ENCODE measurements at places on chromosomes 13 and 19. TPM values are rescaled to one million over a fixed set of nuclear protein-coding genes. Genes with fewer than 3 reads are reported as not detected.

GRCh38 chr19:30791088-30791487, 418.9 kb downstream of the ZNF536 start:
- DNase-seq, result no peak

DNA sequence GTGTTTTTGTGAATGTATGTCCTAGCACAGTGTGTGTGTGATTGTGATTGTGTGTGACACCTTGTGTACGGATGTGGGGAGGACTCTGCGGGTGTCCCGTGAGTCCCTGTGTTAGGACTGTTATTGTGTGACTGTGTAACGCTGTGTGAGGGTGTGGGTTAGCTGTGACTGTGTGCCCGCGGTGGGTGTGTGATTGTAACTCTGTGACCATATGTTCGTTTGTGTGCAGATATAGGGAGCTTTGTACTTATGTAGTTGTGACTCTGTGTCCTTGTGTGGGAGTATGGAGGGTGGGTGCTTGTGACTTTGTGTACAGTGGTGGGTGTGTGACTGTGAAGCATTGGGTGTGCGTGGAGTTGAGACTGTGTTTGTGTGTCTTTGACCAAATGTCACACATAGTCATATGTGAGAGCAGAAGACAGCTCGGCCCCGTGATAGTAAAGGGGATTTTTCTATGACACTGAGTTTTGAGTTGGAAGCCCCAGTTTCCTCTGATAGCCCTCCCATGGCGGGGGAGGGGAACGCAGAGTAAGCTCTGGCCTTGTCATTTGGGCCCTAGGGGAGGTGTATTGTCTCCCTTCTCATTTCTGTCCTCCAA, 949 bp upstream of the ZNF260 start:
- DNase-seq, result no peak

DNA sequence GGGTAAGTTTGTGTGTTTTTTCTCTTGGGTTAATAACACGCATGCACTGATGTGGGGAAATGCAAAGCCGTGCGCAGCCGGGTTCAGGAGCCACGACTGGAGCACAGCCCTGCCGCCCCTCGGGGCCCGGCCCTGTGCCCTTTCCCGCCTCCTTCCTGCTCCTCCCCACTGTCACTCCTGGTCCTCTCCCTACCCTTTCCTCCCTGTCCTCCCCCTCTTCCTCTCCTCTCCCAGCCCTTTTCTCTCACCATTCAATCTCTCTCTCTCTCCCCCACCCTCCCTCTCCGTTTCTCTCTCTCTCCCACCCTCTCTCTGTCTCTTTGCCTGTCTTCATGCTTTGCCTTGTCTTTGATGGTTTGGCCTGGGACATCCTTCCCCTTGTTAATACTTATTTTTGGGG, 27.2 kb downstream of the PLEKHJ1 start:
- no peak for DNase-seq

GRCh38 chr13:40251343-40252032, 415.0 kb downstream of the FOXO1 start:
- DNase-seq, result peak; percentile 38

DNA sequence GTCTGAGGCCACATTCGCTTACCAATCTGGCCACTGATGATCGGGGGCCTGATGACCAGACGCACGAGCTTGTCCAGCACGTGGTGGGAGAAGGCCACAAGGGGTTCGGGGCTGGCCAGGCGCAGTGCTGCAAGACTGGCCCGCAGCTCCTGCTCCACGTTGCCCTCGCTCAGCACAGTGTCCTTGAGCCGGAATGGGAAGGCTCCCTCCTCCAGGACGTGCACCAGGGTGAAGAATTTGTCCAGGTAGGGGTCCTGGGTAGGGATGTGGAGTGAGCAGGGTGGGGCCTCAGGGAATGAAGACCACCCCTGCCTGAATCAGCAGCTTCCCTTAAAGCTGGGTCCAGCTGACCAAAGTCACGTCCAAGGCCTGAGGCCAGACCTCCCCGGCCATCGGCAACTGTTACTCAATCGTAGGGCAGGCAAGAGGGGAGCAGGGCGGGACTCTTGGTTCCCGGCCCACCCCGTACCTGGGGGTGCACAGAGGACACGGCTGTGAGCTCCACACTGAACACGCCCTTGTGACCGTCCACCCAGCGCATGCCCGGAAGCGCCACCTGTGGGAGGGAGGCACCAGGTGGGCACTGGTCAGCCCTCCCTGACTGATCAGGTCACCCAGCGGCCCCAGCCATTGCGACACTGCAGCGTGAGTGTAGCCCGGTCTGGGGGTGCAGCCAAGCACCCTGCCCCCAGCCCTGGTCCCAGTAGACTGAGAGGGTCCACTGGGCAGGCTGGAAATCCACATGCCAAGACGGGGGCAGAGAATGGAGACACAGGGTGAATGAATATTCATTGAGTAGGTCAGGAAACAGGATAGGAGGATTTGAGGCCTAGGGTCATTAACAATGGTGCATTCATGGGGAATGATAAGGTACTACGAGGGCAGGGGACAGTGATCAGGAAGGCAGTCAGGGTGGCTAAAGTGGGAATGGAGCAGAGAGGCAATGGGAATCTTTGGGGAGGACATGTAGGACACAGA, 2.8 kb upstream of the ANGPTL8 start:
- no peak for DNase-seq

GRCh38 chr19:13057147-13057572, 45.5 kb downstream of the LYL1 start:
- DNase-seq, result no peak

DNA sequence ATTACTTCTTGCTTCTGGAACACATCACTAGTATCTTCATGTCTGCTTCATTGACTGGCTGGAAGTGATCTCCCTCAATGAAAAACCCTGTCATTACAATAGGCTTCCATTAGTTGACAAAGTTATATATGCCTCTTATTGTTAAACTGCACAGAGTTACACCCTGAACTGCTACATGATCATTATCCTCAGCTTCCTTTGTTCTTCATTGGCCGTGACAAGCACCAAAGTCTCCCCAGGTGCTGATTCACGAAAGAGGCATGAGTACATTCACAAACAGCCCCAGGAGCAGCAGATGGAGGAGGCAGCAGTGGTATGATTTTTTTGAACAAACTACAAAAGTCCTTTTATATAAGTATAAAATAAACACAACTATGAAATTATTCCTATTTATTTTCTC, 51.4 kb downstream of the VWA8 start:
- no peak for DNase-seq

DNA sequence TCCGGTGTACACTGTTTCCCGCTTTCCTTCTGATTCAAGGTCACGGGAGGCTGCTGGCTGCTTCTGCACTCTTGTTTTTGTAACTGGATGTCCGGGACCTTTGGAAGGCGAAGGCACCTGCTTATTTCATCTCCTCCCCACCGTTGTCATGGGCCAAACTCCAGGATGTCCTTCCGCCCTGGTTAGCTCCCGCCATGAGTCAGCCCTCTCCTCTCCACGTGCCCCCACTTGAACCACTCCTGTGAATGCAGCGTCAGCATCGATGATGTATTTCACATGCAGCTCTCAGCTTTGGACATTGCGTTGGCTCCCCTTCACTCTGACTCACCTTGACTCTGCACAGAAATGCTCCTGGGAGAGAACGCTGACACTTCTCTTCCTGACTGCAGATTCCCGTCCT, 5.5 kb upstream of the GALP start:
- DNase-seq, result peak; percentile 16

DNA sequence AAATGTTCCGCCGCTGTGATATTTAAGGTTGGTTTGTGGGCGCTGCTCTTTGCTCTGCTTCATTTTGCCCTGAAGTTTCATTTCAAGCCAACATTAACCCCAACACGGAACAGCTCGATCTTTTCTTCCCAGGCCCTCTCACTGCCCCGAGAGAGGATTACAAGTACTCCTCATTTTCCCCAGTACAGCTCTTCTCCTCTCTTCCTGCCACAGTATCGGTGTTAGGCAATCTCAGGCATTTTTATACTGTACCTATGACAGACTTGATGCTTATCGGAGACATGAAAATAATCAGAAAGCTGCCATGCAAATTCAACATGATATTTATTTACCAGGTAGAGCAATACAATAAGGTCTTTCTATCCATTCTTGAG, 1.3 kb upstream of the EDNRB start:
- no peak for DNase-seq

DNA sequence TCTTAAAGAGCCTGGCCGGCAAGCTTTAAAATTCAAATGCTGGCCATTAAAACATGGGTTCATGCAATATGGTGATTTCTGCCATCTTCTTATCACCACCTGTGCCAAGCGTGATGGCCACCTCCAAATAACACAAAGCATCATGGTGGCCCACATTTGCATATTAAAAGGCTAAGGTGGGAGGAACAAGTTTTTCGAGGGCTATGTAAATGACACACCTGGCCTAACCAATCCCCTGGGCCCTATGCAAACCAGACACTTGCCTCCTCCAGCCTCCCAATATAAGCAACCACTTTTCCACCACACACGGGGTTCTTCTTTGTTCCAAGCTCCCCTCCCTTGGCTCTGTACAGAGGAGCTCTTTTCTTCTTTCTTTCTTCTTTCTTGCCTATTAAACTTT, 14.4 kb downstream of the LILRB4 start:
- no peak for DNase-seq

DNA sequence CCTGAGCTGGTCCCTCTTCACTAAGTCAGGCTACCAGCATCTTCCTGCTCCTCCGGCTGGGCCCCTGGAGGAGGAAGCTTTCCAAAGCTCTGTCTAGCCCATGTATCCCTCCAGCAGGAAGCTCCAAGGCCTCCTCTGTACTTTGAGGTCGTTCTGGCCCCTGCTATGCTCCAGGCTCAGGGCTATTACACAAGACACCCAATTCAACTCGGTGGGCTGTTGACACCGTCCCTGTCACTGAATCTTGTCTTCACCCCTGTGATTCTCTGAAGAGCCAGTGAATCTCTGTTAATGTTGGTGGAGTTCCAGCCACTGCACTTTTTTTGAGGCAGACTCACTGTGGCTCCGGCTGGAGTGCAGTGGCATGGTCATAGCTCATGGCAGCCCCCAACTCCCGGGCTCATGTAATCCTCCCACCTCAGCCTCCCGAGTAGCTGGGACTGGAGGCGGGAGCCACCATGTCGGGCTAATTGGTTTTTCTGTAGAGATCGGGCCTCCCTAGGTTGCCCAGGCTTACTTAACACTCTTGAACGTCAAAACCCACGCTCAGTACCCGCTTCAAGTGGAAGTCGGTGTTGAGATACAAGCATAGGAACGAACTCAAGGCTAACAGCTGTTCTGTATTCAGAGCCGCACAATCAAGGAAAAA, 512 bp upstream of the REX1BD start:
- DNase-seq, result no peak

DNA sequence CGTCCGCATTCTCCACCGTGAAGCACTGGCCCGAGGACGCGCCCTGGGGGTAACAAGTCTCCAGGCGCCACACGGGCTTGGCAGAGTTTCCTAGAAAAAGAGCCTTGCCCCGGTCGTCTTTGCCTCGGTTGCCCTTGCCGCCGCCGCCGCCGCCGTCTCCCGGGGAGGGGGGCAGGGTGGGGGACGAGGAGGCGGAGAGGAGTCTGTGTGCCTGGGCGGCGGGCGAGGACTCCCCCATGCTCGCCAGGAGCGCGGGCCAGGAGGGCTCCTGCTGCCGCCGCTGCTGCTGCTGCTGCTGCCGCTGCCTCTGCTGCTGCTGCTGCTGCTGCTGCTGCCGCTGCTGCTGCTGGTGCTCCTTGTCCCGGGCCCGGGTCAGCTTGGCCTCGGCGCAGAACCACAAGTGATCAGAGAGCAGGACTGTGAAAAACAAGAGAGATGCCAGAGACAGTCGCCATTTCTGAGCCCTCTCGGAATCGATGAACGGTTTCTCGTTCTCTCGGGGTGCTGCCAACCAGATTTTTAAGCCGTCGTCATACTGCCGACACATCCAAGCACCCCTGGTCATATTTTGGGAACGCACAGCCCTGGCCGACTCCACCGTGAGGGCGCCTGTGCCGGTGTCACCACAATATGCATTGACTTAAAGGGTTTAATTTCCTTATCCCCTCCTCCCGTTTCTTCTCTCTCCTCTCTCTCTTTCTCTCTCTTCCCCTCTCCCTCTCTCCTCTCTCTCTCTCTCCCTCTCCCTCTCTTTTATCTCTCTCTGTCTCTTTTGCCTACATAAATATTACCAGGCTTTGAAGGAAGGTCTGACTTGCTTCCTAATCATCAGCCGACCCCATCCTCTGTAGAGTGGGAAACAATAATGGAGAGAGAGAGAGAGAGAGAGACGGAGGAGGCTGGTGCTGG, 349.1 kb downstream of the LIG4 start:
- no peak for DNase-seq

DNA sequence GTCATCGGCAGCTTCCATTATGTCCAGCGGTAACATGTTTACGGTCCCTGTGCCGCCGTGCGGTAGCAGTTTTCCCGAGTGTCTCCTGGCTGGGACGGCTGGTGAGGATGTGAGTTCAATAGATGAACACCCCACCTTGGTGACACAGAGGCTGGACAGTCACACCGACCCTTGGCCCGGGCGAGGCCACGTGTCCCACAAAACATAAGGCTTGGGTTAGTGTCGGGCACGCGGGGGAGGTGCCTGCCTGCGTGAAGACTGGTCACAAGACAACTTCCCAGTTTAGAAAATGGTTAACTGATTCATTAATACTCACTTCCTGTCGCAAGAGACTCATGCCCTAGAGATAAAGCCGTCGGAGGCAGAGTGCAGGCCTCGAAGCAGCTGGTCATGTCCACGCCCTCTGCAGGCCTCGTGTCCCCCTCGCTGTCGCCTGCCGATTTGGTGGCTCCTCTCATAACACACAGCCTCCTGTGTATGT, 17.2 kb downstream of the RASA3 start:
- DNase-seq, result peak; percentile 92

- peak; percentile 45 for DNase-seq
Measured at GRCh38 chr19:44755219-44755618, 6.7 kb downstream of the BCL3 start.

- DNase-seq, result no peak
Measured at GRCh38 chr13:43095771-43096719, 72.7 kb downstream of the DNAJC15 start.

DNA sequence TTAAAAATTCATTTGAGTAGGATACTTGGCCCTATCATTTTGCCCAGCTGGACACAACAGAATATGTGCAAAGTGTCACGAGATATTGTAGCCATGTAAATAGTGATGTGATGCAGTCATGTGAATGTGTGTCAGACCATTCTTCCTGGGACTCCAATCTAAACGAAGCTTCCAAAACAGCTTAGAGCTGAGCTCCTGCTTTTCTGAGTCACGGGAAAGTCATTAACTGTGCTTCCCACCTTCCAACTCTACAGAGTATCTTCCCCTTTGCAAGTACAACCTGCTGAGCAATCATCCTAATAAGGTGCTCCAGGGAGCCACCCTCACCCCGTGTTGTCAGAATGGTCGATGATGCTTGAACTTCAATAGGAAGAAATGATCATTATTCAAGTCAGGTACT, 294.7 kb downstream of the MYO16 start:
- DNase-seq, result peak; percentile 19

The KIR2DL4 gene
- total RNA-seq, result not detected

The ABCC4 gene
- 23.9 TPM for total RNA-seq

The FGF22 gene
- total RNA-seq, result not detected

The PNKP gene
- total RNA-seq, result 51.6 TPM

The ZNF177 gene
- total RNA-seq, result 2.2 TPM

The KIR2DL1 gene
- not detected for total RNA-seq

The RNF225 gene
- not detected for total RNA-seq

The CLPTM1 gene
- total RNA-seq, result 58.2 TPM

The ODAD3 gene
- total RNA-seq, result 0.75 TPM

Data from LHCN-M2 (cell line).